ENCODE measurements at places on chromosomes 5 and 9. TPM values are rescaled to one million over a fixed set of nuclear protein-coding genes. Genes with fewer than 3 reads are reported as not detected.

- DNase-seq: peak; percentile 84
Observed at GRCh38 chr5:135930029-135930948, 24.5 kb downstream of the LECT2 start.

Gene GSN
- 14.9 TPM for total RNA-seq

GRCh38 chr9:19496321-19497050 lies 87.7 kb downstream of the ACER2 start:
- no peak for DNase-seq

DNA sequence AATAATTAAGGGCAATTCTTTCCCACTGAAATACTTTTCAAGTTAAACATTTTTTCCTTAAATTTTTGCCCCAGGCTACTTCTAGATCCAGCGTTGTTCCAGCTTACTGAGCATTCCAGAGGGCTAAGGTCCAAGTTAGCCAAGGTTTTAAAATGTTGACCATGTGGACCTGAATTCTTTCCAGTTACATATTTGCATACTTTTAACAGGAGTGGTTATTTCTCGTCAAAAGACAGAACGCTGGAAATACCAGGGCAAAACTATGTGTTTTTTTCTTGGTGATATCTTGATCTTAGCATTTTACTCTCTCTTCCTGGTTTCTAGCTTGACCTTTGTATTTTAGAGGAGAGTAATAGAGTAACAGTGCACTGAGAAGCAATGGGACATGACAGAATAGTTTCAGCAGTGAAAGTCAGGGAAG lies 32.8 kb downstream of the TMC1 start:
- DNase-seq: no peak

GRCh38 chr9:108662091-108662875 lies 193.5 kb downstream of the ACTL7B start:
- DNase-seq: no peak

DNA sequence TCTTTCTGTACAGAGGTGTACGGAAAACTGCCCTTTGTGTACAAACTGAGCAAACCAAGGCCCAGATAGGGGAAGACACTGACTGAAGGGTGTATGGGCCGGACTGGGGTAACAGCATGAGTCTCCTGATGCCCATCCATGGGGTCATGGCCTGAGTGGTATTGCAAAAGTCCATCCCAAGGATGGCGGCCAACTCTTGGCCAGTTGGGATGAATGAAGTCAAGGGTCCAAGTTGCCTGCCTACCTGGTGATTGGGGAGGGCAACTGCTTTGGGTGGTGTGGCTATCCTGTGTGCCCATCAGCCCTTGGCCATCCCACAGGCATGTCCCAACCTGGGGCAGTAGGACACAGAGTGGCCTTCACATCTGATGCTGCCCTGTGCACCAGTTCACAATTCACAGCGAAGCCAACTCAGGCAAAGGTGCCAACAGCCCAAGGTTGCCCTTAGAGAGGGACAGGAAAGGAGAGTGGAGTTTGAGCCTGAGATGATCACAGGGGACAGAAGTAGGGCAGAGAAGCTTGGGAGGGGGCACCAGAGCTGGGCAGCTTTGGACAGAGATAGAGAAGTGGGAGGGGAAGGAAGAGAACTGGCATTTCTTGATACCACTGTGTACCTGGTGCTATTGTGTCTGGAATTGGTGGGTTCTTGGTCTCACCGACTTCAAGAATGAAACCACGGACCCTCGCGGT lies 46.6 kb downstream of the COL15A1 start:
- peak; percentile 5 for DNase-seq

DNA sequence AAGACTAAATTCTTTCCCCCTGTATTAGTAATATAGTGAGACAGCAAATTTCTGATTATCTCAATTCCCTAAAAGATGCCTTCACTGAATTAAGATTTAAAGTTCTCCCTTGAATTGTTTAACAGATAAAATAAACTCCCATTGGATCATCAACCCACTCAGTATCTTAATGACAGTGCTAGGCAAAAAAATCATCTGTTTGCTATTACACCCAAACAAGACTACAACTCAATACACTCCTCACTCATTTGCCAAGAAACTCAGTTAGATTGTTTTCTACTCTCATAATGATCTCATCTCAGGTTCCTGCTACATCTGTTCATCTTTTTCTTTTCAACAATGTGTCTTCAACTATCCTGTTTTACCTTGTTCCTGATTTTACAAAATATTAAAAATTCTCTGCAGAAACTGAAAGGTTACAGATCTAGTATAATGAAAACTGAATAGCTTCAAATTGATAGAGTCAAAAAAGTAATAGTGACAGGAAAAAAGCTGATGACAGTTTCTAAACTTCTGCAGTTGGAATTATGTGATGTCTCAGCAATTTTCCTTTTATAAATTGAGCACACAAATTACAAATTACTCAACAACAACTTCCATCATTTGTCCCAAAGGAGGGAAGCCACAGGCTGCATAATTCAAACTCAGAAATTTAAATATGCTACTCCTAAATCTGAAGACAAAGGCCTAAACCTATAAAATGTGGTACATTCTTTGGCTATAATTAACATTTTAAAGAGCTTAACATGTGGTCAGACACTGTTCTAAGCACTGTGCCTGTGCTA lies 39.4 kb downstream of the HOMER1 start:
- DNase-seq: no peak

GRCh38 chr5:41851116-41851515 lies 19.1 kb downstream of the OXCT1 start:
- no peak for DNase-seq

DNA sequence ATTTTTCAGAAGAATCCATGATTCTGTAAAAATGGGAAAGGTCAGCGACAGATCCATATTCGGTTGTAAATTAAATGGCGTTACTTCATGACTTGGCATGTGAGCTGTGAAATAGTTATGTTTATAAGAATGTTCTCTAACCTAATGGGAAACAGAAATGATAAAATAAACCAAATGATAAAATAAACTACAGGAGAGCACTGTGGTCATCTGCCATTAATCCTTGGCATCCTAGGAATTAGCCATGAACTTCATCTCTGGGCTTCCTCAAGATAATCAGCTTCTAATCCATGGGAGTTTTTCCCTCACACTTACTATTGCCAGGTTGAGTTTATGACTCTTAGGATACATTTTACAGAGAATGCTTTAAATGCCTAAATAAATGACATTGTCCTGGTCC lies 94.6 kb upstream of the SLC30A5 start:
- DNase-seq: no peak

DNA sequence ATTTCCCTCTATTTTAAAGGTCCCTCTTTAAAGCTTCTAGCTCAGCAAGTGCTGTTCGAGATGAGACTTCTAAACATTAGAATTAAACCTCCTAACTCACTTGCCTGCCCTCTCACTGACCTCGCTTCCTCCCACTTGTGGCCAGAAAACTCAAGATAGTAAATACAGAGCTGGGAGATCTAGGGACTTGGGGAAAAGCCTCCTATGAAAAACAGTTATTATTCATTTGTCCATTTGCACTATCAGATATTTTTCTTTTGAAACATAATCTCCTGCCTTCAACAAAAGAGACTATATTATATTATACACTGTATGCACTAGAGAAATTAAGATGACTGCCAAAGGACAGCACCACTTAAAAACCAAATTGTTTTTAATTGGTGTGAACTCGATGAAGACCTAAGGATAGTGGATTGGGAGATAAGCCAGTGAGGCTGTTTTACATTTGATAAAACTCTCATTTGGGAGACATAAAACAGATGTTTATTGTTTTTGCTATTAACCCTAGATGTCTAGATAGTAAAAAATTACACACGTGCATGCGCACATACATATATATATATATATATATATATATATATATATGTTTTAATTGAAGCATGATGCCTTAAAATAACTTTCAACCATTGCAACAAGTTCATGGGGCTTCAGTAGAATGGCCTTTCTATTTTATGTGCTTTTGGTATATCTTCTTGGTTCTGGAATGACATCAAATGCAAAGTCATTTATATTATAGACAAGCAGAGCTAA lies 229.4 kb downstream of the ADAMTSL1 start:
- DNase-seq: no peak

- DNase-seq: no peak
Observed at GRCh38 chr5:54146916-54147315, 163.5 kb downstream of the ARL15 start.

- DNase-seq: peak; percentile 54
Observed at GRCh38 chr5:3428334-3428733, 167.3 kb upstream of the IRX1 start.

DNA sequence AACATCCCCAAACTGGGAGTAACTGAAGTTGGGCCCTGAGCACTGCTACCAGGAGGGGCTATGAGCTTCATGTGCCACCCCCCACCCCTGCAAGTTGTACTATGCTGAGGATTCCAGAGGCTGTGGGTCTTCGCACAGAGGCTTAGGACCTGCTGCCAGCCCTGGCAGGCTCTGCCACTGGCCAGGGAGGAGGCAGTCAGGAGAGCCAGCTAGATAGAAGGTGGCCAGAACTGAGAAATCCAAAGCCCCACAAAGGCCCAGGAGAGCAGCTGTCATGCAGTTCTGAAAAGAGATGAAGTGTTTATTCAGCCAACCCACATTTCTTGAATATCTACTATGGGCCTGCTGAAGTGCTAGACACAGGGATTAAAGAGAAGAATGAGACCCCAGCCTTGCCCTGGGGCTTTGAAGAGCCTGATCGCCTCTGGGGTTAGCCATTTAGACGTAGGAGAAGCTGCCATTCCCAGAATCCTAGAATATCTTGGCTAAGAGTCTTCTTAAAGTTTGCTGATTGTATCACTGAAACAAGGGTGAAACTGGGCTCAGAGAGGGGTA lies 1.4 kb downstream of the ALAD start:
- no peak for DNase-seq

DNA sequence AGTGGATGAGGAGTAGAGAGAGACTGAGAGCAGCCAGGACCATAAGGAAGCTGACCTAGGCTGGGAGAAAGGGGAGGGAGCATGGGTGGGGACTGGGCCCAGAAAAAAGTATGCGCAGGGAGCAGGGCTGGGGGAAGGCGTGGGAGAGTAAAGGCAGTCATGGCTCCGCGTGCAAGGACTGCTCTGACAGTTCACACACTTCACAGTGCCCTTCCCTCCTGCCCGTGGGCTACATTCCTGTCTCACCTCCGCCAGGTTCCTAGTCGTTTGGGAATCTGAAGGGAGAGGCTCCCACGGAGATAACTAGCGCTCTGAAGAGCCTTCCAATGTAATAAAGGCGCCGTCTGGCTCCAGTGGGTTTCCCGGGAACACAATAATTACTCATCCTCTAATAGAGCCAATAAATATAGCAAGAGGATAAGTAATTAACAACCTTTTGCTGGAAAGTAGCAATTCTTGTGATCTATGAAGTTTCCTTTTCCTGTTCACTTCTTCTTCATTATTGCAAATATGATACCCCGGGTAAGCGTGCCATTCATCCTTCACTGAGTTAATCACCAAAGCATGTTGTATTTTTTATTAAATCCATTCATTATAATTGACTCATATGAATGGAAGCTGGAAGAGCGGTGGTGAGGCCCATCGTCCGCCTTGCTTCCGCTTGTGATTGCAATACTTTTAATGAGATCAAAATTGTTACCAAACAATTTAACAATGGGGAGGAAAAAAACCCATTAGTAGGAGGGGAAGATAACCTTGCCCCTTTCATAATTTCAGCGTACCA lies 39.3 kb downstream of the TTLL11 start:
- no peak for DNase-seq

Gene FCN2
- not detected for total RNA-seq

DNA sequence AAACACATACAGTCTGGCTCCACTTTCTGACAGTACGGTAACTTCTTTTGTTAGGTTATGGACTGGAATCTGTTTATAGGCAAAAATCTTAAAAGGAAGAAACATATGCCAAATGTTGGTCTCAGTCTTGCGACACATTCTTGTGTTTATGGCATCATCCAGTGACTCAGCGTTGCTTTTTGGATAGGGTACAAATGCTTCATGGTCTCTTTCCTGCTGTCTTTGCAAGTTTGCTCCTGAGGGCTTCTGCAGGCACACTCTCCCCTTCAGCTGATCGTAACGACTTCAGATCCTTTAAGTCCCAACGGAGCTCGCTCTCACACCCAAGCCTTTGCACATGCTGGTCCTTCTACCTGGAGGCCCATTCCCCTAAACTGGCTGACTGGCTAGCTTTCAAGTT lies 23.6 kb upstream of the TNFSF8 start:
- DNase-seq: no peak

- DNase-seq: no peak
Observed at GRCh38 chr9:77750981-77751340, 102.8 kb upstream of the GNA14 start.

Gene LCN9
- total RNA-seq: 0.72 TPM

Gene EXOC3
- 36.7 TPM for total RNA-seq

- no peak for DNase-seq
Observed at GRCh38 chr9:105502276-105502675, 54.4 kb downstream of the FSD1L start.

Gene CDH10
- 0.22 TPM for total RNA-seq

GRCh38 chr5:42404366-42404765 lies 18.9 kb upstream of the GHR start:
- DNase-seq: no peak

DNA sequence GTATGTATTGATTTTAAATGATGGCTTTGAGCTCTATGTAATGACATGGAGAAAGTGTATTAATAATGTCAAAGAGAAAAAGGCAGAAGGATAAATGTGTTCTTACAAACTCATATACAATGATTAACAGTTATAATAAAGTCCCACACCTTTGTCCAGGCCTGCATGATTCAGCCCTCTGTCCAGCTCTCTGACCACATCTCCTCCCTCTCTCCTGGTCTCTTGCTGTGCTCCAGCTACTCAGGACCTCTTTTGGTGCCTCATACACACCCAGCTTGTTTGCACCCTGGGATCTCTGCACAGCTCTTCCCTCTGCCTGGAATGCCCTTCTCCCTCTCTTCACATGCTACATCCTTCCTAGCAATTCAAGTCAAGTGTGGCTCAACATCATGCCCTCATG lies 37.5 kb upstream of the DMRT1 start:
- DNase-seq: no peak

DNA sequence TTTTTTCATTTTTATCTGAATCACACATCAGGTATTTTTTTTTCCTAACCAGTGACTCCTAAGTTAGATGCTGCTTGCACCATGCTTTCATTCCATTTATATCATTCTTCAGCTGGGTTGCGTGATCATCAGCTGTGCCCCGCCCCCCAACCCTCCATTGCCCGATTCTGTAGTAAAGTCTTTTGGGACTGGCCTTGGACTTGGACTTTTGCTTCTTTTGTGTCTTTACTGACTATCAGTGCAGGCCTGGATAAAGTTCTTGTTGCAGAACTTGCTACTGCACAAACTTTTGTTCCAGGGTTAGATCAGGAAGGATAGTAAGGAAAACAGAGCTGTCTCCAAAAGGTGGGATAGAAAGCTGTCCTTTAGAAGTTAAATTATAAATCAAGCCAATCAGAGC lies 38.5 kb downstream of the SLC22A5 start:
- no peak for DNase-seq

- DNase-seq: no peak
Observed at GRCh38 chr5:73652391-73652790, 26.4 kb downstream of the ARHGEF28 start.

DNA sequence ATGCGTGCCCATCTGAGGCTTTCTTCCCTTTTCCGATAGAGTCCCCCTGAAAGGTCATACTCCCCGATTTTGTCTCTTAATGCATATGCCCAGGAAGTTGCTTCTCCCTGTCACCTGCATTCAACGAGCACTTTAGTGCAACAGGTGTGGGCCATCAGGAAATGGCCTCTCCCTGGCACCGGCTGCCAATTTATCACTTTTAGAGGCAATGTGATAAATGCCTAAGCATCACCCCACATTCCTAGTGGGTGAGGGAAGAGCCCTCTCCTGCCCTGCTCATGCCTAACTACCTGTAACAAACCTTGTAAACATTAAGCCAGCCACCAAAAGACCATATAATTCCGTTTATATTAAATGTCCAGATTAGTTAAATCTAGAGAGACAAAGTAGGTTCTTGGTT lies 1.1 kb upstream of the SNAPC3 start:
- DNase-seq: no peak

Gene MROH2B
- total RNA-seq: not detected

GRCh38 chr9:124770359-124771020 lies 621 bp downstream of the NR6A1 start:
- no peak for DNase-seq

Data from H9 (cell line).